Activated T-cell treated with anti-CD3 and anti-CD28 coated beads, Interleukin-2, amount 50 U/mL, for 4 hours (primary cell): ENCODE measurements at places on chromosomes 6 and 20. TPM values are rescaled to one million over a fixed set of nuclear protein-coding genes. Genes with fewer than 3 reads are reported as not detected.

DNA sequence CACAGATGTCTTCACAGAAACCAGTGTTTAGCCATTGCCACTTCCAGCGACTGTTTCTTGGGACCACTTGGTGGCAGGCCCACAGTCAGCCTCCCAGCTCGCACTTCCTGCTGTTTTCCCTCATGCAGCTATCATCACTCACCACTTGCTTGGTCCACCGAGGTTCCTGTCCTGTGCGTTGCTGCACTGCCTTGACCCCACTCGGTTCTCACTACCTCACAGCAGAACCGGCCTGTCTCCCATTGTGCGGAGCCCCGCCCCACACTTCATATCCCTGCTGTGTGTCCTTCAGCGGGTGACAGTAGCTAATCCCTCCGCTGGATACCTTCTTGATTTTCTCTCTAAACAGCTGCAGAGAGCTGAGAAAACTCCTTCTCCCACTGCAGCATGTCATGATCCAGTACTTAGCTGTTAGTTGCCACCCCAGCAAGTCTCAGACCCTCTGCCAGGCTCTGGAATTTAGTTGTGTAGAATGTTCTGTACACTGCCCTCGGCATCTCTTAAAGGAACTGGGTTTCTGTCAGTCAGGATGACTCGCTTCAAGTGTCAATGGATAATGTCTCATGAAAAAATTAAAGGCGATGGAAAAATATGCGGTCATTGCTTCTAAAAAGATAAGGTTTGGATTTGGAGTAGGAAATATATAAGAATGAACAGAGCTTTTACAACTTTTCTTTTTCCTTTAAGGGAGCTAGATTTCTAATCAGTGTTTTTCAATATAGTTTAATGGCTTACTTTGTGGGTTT, 208.0 kb downstream of the FARS2 start:
- no peak for DNase-seq

DNA sequence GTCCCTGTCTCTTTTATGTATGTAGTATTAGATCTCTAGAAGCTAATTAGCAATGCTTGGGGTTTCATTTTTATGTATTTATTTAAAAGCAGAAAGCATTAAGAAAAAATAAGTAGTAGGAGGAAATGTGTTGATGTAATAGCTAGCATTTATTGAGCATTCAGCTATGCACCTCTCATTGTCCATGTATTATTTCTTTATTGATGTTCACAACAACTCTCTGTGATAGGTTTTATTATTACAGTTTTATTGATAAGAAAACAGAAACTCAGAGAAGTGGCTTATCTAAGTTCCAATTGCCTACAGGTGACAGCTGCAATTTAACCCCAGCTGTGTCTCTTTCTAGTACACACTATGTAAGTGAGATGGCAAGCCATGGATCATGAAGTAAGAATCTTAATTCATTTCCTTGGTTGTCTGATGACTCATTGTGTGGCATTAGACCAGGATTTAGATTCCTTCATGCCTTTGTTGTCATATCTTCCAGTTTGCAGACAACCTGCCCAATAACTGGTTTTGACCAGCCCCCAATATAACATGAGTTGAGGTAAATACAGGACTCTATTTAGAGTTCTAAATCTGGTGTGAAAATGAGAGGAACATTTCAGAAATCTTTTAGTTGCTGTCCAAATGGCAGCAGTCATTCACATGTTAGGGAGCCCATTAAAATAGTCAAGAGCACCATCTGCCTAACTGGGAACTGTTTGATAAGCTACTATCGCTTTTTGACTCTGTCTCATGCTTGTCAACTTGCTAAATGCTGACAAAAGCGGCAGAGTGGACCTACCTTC, 170.8 kb upstream of the PHACTR1 start:
- no peak for DNase-seq

DNA sequence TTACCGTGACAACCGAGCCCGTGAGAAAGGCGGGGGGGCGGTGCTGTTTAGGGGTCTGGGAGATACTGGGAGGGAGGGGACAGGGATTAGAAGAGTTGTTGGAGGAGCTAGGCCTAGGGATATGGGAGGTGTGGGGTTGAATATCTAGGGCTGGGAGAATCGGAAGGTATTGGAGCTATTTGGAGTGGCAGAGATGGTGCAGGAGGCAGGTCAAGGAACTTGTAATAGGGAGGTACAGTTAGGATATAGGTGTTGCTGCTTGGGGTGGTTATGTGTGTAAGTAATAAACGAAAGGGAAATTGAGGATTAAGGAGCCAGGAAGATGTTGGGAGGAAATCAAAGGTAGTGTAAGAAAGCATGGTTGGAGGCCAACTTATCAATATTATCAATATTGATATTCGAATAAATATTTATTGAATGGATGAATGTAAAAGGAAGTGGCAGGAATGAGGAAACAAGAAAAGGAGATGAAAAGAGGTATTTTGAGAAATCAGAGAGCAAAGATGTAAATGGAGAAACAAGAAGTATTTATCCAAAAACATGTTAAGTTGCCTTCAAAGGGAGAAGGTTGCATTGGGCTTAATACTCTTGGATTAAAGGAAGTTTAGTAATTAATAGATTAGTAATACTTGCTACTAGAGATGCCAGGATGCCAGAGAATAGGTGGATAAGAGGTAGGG, 602 bp downstream of the PPP1R11 start:
- no peak for DNase-seq

DNA sequence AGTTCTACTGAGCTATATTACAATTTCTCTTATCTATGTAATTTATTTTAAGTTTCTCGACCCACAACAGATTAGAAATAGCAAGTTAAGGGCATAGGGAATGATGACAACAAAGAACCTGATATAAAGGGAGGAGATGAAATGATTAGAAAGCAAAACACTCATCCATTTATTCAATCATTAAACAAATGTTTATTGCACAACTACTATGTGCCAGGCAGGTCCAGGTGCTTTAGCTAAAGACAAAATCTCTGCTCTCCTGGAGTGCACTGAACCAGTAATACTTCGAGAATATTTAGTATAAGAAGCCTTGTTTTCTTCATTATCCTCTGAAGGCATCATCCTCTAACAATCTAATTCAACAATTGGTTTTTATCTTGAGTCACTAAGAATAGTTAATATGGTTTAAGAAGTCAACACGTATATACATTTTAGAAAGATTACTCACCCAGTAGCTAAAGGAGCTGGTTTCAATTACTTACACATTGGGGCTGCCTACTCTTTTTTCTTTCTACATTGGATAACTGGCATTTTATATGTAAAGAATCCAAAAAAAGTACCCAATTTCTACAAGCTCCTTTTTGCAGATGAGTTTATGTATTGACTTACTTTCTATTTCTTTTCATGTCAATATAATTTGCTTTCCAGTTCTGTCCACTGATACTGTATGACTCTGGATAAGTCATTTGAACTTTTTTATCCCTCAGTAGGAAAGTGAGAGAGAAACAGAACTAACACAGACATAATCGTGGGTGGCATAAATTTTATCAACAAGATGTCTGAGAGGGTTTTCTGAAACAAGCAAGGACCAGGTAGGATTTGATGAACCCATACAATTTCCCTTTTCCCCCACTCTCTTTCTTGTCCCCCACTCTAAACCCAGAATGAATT, 312.6 kb downstream of the CLIC5 start:
- no peak for DNase-seq

DNA sequence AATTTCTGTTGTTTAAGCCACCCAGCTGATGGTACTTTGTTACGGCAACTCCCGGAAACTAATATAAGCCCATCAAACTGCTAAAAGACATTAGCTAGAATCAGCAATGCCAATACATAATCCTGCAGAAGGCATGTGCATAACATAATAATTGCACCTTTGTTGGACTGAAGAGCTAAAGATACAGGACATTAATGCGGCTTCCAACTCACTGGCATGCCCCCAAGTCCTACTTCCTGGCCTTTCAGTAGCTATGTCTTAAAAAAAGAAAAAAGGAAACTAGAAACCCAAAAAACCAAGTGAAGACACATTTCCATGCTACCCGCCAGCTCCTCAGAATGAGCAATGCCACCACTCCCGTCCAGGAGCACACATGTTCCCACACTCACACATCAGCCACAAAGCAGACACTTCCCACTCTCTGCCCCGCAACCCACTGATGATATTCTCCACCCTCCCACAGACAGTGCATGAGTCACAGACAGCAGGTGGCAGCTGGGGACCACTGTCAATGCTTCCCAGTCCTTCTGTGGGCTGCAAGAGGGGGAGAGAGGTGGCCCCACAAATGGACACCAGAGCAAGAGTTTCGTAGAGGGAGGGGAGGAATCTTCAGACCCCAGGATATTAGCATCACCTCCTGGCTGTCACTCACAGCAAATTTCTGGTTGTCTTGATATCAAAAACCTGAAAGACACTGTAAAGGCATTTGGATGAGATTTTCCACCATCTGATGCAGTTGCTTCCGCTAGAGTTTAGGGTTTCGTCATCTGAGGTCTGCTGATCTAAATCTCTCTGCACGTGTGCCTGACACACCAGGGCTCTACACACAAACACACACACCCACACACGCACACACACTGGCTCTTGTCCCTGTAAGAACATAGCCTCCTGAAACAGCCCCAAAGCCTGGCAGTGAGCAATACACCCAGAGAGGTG, 32.8 kb downstream of the GFOD1 start:
- peak; percentile 82 for DNase-seq

- DNase-seq, result no peak
Observed at GRCh38 chr6:3345836-3346235, 87.1 kb downstream of the PSMG4 start.

DNA sequence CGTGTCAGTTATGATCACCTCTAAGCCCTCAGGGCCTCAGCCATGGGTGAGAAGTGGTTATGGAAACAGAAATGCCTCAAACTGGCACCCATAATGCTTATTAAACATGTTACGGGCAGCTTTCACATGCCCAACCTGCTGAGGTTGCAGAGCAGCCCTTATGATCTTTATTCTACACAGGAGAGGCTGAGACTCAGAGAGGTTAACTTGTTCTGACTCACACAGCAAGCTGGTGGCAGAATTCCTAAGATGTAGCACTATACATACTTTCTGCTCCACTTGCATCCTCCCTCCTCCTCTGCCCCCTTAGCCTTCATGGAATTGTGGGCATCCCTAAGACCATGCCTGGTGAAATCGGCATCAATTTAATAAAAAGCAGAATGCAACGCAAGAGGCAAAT, 34.7 kb upstream of the IGF2R start:
- DNase-seq, result no peak

GRCh38 chr6:90811596-90812226, 224.8 kb upstream of the MAP3K7 start:
- DNase-seq, result no peak

GRCh38 chr20:5410470-5410869, 93.7 kb upstream of the PROKR2 start:
- DNase-seq, result no peak

- DNase-seq, result no peak
Observed at GRCh38 chr6:109313139-109313538, 69.1 kb downstream of the CD164 start.

DNA sequence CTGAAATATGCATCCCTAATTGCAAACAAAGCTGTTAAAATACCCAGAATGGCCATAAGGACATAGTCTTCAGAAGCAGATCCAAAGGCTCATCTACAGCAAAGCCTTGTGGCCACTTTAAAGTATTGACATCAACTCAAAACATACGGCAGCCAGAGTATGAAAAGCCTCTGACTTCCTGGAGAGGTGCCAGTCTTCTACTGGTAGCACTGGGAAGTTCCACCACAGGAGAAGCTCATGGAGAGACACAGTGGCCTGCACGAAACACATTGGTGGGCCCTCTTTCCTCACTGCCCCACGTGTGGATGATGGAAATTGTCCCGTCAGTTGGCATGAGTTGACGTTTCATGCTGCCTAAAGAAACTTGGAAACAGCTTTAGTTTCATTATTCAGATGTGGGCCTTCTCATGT, 202.6 kb upstream of the HEY2 start:
- no peak for DNase-seq

- no peak for DNase-seq
Observed at GRCh38 chr20:48844996-48845395, 17.2 kb upstream of the PREX1 start.

DNA sequence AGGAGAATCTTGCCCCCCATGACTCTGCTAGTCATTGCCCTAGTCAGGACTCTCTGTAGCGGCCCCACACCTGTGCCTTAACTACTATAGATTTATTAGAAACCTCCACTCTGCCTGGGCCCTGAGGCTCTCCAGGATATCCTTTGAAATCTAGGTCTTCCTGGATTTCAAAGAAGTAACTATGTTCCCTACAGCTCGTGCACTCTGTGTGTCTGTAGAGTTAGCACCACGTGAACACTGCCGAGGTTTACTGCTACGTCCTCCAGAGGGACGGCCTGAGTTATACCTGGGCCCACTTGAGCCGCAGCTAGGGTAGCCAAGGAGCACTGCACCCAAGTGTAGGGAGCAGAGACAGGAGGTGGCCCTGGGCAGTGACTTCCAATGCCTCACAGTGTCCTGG, 19.8 kb downstream of the GLP1R start:
- no peak for DNase-seq

DNA sequence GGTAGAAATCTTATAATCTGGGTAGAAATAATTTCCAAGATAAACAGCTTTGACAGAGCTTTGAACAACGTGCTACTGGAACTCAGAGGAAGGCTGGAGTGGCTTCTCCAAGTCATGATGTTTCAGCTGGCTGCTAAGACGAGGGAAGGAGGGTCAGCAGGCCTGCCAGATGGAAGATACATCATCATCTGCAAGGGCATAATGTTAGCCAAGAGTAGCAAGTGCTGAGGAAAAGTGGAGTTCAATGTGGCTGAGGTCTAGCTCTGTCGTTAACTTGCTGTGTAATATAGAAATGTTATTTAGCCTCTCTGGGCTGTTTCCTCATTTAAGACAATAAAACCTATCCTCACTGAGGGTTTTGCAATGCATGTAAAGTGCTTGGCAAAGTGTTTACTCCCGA, 35.1 kb downstream of the RGS17 start:
- DNase-seq, result no peak

DNA sequence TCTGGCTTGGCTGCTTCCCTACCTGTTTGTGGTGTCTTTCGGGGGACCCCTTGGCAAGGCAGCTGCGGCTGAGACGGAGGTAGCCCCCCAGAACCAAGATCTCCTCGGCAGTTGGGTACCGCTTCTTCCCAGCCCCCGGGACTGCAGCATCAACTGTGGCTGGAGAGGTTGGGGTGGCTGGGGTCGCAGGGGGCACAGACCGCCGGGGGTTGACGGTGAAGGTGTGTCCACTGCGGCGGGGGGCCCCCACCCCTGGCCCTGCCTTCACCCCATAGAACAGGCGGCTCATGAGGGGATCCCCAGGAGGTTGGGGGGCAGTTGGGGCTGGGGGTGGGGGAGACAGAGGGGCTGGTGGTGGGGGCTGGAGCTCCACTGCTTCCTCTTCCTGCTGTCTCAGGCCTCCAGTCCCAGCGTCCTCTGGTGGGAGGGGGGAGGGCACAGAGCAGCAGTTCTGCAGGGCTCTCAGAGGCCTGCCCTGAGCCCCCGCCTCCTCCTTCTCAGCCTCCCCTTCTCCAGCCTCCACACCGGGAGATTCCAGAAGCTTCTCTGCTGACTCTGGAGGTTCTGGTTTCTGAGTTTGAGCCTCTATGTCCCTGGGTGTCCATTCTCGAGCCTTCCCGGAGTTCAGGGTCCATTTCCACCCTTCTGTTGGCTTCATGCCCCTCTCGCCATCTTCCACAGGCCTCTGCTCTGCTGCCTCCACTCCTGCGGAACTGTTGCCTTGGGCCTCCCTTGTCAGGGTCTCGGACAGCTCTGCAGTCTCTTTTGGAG, 1.9 kb downstream of the PPP1R18 start:
- peak; percentile 43 for DNase-seq

Gene SLC52A3
- total RNA-seq, result not detected

Gene FLRT3
- total RNA-seq, result not detected

Gene OR2J2
- total RNA-seq, result not detected

Gene RAD21L1
- total RNA-seq, result not detected

Gene SLC22A2
- not detected for total RNA-seq

Gene MLIP
- not detected for total RNA-seq

Gene LY6G6C
- total RNA-seq, result not detected

Gene PRDM13
- total RNA-seq, result 0.13 TPM

Gene SH3BGRL2
- 0.14 TPM for total RNA-seq

Gene TMEM74B
- total RNA-seq, result not detected

Gene KHDC1
- 1.2 TPM for total RNA-seq

Gene SYTL3
- 72.6 TPM for total RNA-seq
